ENCODE measurements at places on chromosomes 7 and 10.
A peak's percentile ranks its signal among the peaks of the same experiment; 100 is the strongest.

- DNase-seq: no peak
Observed at GRCh38 chr10:33331379-33331694, 3.1 kb downstream of the NRP1 start.

DNA sequence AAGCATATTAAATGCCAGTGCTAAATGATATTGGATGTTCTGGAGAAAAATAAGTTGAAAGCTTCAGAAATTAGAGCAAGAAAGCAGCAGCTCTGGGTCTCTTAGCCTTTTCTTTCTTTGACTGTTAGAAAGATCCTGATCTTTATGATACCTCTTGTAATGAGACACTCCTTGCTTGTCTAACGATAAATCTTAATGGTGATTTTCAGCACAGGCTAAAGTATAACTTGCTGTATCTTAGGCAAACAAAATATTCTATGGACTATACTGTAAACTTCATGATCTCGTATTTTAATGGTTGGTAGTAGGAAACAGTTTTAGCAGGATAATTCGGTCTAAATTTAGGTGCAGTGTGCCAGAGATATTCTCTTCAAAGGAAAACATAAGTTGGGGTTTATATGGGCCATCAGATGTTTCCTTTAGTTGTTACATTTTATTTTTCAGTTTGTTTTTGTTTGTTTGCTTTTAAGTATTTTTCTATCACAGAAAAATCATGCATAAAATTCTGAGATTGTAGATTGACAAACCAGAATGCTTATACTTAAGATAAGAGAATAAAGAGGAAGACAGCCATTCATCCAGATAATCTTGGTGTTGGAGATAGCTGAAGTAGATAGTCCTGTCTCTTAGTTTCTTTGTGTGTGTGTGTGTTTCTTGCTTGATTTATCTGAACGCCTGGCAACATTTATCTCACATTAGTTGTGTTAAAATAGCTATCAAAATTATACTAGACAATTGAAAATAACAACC lies 4.7 kb downstream of the CASD1 start:
- no peak for DNase-seq

- DNase-seq: no peak
Observed at GRCh38 chr10:123569436-123570035, 96.6 kb upstream of the GPR26 start.

- DNase-seq: no peak
Observed at GRCh38 chr10:62895063-62895462, 78.9 kb upstream of the EGR2 start.

GRCh38 chr7:151661587-151661986 lies 141.9 kb upstream of the RHEB start:
- DNase-seq: no peak

DNA sequence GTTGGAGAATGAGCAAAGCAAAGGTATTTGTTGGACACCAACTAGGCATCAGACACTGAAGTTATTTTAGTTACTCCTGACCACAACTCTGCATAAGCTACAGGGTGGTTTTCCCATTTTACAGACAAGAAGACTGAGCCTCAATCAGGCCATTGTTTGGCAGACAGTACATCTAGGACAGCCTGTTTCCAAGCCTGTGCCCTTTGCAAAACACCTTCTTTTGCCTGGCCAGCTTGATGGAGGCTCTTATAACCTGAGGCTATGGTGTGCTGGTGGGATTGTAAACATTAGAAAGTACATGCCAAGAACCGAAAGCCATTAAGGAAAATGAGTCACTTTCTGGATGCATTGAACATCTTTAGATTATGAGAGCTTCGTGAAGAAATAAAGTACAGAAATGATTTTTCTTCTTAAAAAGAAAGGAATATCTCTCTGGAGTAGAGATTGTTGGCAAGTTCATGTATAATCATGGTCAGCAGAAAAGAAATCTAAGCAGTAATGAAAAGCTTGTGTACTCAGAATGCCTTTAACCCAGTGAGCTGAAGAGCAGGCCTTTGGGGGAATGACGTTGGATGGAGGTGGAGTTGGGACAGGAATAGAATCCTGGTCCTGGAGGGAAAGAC lies 140.6 kb downstream of the KIAA1217 start:
- no peak for DNase-seq

- DNase-seq: no peak
Observed at GRCh38 chr7:92731335-92732063, 104.9 kb downstream of the CDK6 start.

GRCh38 chr10:28381466-28381865 lies 78.6 kb upstream of the MPP7 start:
- no peak for DNase-seq

GRCh38 chr10:49647985-49648795 lies 31.3 kb upstream of the C10orf53 start:
- DNase-seq: peak; percentile 78

DNA sequence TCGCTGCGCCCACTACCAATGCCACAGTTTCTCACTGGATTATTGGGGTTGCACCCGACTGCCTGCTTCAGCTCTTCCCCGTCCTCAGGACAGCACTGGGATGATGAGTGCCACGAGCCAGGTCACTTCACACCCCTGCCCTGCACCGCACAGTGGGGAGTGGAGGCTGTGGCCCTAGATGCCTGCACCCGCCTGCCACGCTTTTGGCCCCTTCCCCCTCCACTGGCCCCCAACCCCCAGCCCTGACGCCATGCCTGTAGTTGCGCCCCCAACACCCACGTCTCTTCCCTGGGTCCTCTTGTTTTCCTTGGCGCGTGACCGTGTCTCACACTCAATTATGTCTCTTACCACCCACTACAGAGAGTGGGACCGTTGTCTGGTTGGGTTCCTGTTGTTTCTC lies 134.3 kb downstream of the VIPR2 start:
- DNase-seq: no peak

- peak; percentile 34 for DNase-seq
Observed at GRCh38 chr7:97145068-97145467, 27.6 kb downstream of the SDHAF3 start.

GRCh38 chr10:96596422-96597407 lies 9.9 kb upstream of the TM9SF3 start:
- no peak for DNase-seq

GRCh38 chr7:97006055-97006815 lies 882 bp downstream of the DLX6 start:
- no peak for DNase-seq

DNA sequence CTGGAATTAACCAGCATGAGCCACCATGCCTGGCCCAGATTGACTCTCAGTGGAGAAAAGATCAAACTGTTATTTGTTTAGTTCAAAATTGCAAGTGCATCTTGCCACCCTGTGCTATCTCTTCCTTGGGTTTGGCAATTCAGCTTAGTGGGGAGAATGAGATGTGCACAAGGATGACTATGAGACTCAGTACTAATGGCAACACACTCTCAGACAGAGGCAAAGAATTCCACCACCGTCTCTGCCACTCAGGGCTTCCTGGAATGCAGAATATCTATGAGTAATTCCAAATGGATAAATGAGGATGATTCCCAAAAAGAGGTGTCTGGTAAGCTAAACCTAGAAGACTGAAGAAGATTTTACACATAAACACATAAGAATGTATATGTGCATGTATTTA lies 525.8 kb downstream of the NRG3 start:
- no peak for DNase-seq

DNA sequence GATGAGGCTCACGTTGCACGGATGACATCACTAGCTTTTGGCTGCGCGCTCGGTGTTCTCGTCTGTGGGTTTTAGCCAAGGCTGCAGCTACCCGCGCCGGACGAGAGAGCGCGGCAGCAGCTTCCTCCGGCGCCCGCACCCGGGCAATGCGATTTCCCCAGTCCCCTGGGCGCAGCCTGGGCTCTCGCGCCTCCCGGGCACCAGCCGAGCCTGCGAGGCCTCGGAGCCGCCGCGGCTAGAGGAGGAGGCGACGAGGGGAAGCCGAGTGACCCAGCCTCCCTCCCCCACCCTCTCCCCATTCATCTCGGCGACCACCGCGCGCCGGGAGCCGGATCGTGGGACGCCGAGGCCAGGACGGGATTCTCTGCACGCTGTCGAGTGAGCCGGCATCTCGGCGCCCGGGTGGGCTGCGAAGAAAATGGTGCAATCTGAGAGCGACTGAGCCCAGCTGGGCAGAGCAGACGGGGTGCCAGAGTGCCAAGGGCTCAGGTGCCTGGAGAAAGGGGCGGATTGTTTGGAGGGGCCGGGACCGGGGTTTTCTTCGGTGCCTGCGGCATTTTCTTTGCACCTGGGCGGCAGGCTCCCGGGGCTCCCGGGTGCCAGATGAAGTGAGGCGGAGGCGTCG lies 1.2 kb upstream of the TMEM178B start:
- peak; percentile 33 for DNase-seq

DNA sequence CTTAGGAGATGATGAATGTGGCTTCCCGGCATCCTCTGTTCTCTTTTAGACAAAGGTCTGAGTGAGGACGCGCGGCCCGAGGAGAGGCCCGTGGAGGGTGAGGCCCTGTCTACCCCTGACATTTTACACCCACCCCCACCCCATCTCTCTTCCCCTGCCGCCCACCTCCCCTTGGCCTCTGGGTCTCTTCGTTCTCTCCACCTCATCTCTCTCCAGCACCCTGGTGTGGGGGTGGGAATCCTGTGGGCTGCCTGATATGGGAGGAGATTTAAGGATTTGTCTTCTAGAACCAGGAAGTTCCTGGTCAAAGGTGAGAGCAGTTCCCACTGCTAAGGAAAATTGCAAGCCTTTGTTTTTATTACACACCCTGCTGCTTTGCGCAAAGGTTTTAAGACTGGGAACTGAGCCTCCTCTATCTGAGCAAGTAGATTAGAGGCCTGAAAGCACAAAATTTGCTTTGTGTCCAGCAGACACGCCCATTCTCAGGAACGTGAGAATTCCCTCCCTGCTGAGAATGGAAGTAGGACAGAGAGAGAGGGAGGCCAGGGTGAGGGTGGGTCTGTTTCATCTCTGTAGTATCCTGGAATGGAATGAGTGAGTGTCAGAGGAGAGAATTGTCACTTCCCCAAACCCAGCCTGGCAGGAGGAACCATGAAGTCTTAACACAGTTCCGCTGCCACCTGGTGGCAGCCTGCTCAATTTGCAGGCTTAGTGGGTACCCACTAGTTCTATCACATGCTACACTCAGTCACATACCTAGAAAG lies 91.2 kb downstream of the GTF2IRD1 start:
- peak; percentile 14 for DNase-seq

DNA sequence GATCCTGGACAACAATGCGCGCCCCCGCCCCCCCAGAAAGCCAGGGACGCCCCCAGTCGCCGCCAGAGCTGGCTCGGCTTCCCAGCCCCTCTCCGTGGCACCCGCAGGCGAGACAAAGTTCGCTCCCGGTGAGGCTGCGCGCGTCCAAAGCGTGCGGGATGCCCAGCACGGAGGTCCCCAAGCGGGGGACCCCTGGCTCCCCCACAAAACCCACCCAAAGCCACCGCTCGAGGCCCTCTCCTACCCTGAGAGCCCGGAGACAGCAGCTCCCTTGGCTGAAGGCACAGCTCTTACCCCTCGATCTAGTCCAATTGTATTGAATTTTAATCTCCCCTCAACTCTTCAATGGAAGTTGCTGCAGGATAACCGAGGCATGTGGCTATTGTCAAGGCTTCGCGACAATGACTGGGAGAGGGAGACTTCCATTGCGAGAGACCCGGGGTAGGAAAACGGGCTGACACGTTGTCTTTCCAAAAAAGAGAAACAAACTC lies 305.3 kb downstream of the PRPF18 start:
- DNase-seq: no peak

DNA sequence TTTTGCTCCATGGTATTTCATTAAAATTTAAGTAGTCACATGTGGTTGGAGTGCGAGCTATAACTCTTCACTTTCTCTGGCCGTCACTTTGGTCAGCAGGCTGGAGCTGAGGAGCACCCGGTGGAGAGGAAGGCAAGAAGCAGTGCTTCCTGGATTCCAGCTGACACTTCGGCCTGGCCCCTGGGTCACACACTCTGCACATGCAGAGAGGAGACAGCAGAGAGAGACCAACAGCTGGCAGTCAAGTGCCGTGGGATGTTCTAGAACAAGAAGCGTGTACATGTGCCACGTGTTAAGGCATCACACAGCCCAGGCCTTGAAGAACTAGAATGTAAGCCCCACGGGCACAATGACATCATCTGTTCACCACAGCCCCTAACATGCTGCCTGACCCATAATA lies 30.1 kb downstream of the PSAP start:
- DNase-seq: no peak

DNA sequence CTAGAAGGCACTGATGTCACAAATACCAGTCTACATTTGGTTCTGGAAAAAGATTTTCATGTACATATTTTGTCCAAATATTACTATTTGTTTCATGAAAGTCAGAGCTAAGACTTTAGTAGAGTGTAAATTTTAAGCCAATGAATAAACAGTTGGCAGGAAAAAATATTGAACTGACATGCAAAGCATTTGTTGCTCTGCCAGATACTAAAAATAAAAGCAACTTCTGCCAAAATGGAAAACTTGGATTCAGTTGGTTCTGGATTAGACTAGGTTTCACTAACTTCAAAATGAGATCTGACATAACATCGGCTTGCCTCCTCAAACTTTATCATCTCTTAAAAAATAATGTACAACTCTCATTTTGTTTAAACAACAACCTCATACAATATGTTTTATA lies 34.9 kb downstream of the FAM204A start:
- no peak for DNase-seq

DNA sequence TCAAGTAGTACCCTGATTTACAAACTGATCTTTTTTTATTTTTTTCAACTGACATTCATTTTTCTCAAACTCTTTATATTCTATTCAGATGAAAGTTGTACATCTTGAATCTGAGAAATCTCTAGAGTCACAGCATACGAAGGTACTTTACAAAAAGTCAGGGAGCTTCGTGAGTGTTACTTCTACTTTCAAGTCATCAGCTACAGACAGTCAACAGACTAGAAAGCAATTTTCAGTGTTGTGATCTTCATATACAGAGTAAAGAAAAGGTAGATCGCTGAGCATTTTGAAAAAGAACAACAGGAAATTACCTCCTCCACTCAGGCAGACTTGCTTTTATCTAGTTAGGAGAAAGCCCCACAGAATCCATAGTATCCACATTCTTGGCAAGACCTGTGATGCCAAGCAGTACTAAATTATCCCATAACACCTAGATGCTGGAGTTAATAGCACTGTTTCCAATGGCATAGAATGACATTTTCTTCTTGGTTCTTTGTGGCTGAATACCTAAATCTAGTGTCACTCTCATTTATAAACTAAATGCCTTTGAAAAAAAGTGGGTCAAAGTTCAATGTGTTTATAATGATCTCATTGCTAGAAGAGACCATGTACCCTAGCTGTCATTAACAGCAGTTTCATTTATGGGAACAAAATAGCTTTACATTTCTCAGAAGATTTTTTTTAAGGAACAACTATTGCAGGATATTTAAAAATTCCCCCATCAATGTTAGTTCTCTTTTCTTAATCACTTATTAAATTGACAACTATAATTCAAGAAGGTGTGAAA lies 12.0 kb upstream of the ZNF800 start:
- no peak for DNase-seq

DNA sequence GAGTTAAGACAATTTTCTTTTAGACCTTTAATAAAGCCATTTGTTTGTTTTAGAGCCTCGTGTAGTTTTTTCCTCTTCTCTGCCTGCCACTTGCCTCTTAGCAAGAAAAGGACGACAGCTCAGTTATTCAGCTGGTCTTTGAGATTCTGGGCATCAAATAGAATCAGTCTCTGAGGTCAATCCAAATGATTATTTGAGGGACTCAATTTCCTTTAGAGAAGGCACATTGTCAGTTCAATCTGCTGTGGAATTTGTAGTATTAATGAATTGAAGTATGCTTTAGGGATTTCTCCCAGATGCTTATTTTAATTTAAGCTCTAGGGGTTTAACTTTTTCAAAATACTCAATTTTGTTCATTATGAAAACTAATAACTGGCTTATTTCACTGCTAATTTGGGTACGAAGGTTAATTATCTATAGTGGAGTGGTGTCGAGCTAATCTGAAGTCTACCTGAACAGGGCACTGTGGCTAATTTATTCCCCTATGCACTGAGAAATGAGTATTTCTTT lies 841.2 kb upstream of the AUTS2 start:
- DNase-seq: no peak

GRCh38 chr10:62632071-62632809 lies 172.3 kb upstream of the ADO start:
- peak; percentile 22 for DNase-seq
